ENCODE measurements at places on chromosomes 7 and 10.

DNA sequence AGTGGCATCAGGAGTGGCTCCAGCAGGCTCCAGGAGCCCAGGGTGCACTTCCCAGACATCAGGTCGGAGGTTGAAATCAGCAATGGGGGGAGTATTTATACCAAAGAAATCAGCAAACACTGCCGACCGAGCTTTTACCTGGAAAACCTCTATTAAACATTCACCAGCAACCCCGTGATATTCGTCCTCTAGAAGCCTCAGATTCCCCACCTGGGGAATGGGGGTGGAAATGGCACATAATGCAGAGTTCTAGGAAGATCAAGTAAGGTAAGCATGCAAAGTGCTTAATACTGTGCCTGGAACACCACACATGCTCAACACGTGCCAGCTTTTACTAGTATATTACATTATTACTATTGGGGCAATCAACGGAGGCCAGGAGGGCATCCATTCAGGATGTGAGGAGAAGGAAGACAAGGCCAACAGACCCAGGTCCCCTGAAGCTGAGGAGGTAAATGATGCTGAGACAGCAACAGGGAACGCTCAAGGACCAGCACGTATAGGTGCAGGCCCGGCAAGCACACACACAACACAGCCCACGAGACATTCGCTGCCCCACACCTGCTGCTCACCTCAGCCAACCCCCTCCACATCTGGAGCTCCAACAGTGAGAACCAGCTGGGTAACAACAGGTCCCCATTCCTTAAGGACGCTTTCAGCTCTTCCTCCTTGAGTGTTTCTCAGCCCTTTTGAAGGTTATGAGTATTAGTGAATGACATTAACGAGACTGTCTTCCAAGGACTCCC lies 125.5 kb downstream of the TNS3 start:
- no peak for DNase-seq

DNA sequence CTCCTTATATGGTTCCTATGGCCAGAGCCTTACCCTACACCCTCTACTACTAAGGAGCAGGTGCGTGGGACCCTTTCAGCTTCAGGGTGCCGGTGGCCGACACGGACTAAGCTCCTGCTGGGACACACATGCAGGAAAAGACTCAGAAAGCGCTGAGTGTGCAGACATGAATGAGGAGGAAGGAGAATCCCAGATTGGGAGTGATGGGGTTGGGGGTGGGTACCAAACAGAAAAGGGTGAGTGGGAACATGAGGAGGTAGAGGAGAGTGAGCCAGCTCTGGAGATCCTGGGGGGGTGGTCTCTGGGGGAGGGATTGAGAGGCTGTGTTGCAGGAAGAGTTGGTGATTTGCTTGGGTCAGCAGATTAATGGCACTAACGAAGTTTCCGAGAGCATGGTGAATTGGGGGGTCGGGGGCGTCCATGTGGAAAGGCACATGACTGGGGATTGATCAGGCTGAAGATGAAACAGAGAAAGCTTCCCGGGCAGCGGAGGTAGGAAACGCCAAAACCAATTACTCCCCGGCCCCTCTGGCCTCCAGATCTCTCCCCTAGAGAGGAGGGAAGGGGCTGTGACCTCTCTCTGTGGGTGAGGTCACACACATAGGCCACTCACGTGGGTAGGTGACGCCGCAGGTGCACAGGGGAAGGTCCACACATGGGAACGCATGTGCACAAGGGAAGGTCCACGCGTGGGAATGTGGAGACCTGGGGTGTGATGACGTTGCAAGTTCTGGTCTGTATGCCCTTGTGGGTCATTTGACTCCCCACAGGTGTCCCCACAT lies 37.9 kb upstream of the SLF2 start:
- no peak for DNase-seq

DNA sequence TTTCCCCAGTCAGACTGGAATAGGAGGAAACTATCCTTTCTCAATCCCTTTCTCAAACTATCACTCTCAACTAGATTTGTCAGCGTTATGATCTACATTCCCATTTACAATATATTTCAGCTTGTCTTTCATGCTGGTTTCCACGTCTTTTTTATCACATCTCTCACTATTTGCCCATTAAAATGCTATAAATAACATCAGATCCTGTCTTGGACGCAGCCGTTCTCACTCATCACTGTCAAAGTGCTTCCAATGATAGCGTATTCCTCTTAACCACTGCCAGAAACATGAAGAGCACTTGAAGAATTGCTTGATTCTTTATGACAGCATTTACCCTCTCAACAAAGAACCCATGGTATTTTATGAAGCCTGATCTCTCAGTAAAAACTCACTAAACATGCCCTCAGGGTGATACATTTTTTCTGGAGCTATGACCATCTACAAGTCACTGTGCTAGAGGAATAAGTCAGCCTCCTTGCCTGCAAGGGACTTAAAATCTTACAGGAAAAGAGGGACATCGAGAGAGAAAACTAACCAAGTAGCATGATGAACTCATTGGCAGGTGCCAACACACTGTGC lies 205.6 kb upstream of the PFKP start:
- DNase-seq, result no peak

DNA sequence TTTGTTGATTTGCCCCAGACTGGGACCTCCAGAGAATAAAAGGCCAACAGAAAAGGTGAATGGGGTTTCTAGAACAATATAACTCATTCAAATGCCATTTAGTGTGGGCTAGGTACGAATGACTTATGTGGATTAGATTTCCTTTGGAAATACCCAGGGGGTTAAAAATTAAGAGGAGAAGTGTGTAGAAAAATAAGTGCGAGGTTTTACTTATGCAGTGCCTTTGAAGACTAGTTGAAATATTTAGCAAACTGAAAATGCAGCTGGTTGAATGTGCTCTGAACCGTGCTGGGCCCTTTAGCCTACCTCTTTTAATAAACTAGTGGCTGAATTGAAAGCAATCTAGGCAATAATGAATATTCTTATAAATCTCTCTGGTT lies 180.6 kb downstream of the LRMDA start:
- DNase-seq, result no peak

- DNase-seq, result no peak
These were observed 196.4 kb upstream of the PCLO start for GRCh38 chr7:83359108-83359507.

DNA sequence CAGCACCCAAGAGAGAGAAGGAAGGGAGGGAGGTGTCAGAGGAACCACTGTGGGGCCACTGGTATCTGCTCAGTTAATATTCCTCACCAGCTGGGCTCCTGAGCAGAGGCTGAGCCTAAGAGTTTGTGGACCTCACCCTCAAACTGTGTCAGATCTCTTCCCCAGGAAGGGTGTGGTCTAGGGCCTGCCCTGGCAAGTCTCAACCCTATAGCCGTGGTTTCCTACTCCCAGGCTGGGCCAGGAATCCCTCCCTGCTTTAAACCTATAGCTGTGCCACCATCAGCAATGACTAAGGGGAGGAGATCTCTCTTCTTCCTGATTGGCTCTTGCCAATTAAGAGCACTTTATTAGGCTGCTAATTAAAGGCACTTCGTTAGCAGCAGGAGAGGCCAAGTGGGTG lies 29.9 kb downstream of the POLL start:
- DNase-seq, result no peak

GRCh38 chr7:30252885-30253795 lies 31.3 kb upstream of the ZNRF2 start:
- no peak for DNase-seq

- DNase-seq, result no peak
These were observed 40.9 kb upstream of the FOXK1 start for GRCh38 chr7:4641091-4641666.

- DNase-seq, result peak; percentile 95
These were observed 29.1 kb downstream of the UBE2H start for GRCh38 chr7:129923709-129924108.

GRCh38 chr7:92808006-92808405 lies 28.4 kb downstream of the CDK6 start:
- peak; percentile 77 for DNase-seq

GRCh38 chr7:148153616-148154284 lies 436.8 kb upstream of the C7orf33 start:
- no peak for DNase-seq

Data from fibroblast of mammary gland (primary cell).